ENCODE measurements at places on chromosomes 1 and 21.
A peak's percentile ranks its signal among the peaks of the same experiment; 100 is the strongest.

GRCh38 chr1:16189003-16189402, 23.4 kb downstream of the ARHGEF19 start:
- no peak for DNase-seq

- DNase-seq: peak; percentile 82
These were observed 382 bp downstream of the TRMT1L start for GRCh38 chr1:185156288-185156853.

DNA sequence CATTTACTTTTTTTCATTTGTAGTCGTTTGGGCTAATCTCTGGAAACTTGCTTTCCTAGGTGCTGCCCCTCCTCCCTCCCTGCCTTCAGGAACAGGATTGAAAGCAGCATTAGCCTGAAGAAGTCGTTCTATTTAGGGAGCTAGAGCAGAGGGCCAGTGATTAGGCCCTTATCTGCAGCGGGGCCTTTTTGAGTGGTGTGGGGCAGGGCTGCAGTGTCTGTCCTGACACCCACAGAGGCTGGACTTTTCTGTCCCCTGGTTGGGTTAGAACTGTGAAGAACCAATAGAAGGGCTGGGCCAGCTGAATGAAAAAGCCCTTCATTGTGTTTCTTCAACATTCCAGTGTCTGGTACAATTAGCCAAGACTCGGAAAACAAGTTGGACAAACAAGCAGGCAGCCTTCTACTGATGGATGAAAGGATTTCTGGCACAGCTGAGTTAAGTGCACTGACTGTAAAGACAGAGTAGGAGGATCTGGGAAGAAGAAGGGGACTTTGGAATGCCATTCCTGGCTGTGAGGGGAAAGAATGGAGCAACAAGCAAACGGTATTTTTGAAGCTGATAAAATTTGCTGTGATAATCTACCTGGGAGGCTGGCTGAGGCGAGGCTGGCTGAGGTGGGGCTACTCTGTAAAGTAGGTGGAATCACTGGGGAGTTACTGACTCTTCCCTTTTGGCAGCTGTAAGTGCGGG, 9.7 kb downstream of the MACF1 start:
- DNase-seq: peak; percentile 27

- no peak for DNase-seq
These were observed 22.3 kb downstream of the NRIP1 start for GRCh38 chr21:15042531-15042930.

DNA sequence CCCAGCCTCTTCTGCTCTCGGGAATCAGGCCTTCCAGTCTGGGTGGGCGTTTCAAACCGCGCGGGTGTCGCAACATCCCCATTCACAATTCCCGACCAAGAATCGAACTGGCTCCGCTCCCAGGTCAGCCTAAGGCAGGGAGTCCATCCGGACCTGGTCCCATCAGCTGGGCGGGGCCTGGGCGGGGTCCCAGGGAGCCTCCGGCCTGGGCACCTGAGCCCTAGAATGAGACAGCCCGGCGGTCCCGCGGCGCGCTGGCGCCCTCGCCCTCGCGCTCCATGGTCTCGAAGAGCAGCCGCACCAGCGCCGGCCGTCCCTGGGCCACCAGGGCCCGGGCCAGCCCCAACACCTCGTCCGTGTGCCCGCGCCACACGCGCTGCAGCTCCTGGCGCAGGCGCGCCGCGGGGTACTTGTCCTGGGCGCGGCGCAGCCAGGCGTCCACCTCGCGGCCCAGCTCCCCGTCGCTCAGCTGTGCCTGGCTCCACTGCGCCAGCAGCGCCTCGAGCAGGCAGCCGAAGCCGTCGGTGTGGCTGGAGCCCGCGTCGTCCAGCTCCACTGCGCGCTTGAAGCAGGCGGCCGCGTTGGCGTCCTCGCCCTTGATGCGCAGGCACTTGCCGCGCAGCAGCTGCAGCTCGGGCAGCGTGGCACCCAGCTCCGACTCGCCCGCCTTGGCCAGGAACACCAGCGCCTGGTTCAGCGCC, 16.9 kb upstream of the PARS2 start:
- DNase-seq: no peak

DNA sequence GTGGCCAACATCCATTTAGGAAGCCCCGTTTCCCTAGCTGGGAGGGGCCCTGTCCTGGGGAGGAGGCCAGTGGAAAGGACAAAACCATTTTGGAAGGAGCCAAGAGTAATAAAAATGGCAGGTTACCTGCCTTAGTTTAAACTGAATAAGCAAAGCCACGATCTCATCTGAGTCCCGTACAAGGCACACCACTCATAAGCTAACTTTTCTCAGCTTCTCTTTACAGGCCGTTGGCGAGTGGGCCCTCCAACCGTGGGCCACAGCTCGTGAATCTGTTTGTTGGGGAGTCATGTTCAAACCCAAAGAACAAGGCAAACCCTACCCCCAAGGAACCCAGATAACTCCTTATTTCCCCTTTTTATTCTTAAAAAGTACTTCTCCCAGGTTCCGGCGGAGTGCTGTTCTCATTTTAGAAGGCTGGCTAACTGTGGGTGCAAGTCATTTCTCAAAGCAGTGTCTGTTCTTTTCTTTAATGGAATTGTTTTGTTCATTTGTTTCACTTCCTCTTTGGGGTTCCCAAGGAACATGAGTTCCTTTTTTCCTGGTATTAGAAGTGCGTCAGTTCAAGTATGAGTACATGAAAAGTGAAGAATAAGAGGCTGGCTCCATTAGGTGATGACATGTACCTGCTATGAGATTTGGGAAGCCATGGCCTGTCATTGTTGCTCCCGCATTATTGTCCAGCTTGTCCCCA, 89.0 kb downstream of the PSMG1 start:
- DNase-seq: no peak

DNA sequence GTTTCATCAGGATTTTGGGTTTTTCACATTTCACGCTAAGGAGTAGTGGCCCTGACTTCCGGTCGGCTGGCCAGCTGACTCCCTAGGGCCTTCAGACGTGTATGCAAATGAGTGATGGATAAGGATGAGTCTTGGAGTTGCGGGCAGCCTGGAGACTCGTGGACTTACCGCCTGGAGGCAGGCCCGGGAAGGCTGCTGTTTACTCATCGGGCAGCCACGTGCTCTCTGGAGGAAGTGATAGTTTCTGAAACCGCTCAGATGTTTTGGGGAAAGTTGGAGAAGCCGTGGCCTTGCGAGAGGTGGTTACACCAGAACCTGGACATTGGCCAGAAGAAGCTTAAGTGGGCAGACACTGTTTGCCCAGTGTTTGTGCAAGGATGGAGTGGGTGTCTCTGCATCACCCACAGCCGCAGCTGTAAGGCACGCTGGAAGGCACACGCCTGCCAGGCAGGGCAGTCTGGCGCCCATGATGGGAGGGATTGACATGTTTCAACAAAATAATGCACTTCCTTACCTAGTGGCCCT, 23.1 kb upstream of the TNFRSF1B start:
- no peak for DNase-seq

- no peak for DNase-seq
These were observed 87.2 kb upstream of the SOX13 start for GRCh38 chr1:203985676-203986075.

DNA sequence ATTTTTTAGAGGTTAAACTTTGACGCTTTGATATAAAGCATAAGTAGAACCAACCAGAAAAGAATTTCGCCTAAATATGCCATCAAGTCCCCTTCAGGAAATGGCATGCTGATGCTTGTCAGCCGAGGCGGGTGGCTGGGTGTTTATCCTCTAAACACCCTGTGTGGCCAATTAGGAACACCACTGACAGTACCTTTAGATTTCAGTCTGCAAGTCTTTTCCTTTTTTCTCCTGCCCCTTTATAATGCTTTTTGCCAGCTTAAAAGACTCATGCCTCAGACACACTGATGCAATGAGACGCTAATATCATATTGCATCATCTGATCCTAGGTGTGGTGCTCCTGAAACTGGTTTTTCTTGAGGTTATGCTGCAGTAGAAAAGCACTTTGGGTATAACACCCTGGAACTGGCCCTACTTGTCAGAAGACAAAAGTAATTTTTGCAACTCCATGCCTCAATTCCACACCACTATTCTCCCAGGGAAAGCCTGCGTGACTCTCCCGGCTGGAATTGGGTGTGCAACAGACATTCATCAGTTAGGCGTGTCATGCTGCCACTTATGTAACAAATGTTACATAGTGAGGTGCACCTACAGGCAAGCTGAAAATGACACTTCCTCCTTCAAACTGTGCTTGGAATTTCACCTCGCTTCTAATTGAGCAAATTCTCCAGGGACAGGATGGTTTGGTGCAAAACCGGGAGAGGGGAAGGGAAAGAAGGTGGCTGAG, 2.0 kb upstream of the RCC2 start:
- no peak for DNase-seq

All from D341Med (cell line).